ENCODE measurements at places on chromosomes 2 and 18. TPM values are rescaled to one million over a fixed set of nuclear protein-coding genes. Genes with fewer than 3 reads are reported as not detected.

GRCh38 chr2:142588269-142588668, 289.2 kb upstream of the KYNU start:
- DNase-seq = no peak

GRCh38 chr2:64115808-64116598, 28.2 kb downstream of the PELI1 start:
- DNase-seq = no peak

DNA sequence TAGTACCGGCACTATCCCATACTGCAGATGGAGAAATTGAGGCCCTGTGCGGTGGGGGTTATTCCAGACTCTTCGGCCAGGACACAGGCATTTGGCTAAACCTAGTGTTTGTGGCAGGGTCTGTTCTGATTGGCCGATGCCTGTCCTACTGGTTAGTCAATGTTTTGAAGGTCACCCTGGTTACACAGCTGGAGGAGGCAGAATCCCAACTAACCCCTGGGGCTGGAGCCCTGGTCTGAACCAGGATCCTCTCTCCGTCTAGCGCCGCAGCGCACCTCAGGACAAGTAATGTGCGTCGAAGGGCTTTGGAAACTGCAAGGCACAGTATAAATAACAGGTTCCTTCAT, 19.4 kb downstream of the TEX44 start:
- peak; percentile 98 for DNase-seq

DNA sequence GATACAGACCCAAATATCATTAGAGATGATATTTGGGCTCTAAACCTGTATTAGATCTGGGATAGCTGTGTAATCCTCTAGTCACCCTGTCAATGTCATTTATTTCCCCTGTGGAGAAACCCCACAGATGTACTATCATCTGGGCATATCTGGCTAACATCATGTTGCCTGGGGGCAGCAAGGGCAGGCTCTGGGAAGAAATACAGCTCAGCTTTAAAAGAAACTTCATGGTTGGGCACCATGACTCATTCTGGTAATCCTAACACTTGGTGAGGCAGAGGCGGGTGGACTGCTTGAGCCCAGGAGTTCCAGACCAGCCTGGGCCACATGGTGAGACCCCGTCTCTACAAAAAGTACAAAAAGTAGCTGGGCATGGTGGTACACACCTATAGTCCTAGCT, 282.5 kb downstream of the SLC8A1 start:
- no peak for DNase-seq

- DNase-seq = no peak
These were observed 427.3 kb downstream of the THSD7B start for GRCh38 chr2:137192366-137193310.

DNA sequence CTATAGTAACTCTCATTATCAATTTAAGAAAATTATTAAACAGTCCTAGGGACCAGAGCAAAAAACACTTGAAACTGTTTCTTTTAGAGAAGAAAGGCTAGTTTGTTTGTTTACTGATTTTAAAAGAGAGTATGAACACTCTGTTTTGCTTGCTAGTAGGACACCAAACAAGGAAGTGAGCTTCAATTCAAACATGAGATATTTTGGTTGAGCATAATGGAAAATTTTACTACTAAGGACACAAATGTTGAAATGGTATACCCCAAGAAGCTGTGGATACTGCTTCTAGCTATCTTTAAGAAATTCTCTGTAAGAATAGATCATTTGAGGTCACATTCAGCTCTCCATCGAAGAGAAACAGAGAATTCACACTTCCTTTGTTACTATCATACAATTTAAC, 216.3 kb upstream of the SMAD7 start:
- DNase-seq = no peak

DNA sequence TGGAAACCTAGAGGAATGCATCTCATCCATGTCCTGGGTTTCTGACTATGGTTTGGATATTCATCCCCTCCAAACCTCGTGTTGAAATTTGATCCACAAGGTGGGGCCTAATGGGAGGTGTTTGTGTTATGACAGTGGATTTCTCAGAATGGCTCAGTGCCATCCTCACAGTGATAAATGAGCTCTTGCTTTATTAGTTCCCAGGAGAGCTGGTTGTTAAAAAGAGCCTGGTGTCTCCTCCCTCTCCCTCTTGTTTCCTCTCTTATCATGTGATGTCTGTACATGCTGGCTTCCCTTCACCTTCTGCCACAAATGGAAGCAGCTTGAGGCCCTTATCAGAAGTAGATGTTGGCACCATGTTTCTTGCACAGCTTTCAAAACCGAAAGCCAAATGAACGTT, 424.3 kb downstream of the DCC start:
- no peak for DNase-seq

- peak; percentile 74 for DNase-seq
These were observed 28.3 kb downstream of the ANXA4 start for GRCh38 chr2:69770193-69770702.

DNA sequence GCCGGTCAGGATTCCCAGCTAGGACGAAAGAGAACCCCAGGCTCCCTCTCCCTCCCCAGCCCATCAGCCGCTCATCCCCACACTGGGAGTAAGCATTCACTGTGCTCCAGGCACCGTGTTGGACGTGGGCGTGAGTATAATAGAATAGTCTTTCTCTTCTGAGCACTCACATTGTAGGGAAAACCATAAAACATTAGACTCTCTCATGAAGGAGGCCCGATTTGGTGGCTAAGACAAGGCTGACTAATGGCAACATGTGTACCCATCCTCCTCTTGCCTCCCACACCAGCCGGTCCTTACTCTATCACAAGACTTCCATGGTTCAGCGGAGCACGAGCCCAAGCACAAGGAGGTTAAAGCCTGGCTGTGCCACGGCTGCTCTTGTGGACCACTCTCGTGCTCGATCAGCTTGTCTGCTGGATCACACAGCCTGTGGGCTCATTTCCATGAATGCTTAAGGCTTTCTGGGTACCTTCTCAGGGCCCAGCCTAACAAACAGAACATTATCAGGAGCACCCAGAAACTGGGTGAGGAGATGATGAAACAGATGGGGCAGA, 540.9 kb upstream of the RAB6C start:
- DNase-seq = no peak

DNA sequence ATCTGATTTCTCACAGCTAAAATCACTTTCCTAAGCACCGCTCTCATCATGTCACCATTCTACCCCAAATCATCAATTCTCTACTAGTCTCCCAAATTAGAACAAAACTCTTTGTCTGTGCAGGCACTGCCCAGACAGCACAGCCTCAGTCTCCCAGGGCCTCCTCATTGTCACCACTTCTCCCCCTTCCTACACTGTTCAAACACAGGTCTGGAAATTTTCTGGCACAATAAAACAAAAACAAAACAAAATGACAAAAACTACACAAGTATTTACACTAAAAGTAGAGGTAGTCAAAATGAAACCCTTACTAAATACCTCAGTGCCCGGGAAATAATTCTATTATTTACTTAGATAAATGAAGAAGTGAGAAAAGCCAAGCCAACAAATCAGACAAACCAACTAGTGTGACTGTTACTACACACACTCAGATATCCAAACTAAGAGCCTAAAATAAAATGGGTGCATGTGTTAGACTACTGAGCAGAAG, 156.2 kb upstream of the DNMT3A start:
- no peak for DNase-seq

DNA sequence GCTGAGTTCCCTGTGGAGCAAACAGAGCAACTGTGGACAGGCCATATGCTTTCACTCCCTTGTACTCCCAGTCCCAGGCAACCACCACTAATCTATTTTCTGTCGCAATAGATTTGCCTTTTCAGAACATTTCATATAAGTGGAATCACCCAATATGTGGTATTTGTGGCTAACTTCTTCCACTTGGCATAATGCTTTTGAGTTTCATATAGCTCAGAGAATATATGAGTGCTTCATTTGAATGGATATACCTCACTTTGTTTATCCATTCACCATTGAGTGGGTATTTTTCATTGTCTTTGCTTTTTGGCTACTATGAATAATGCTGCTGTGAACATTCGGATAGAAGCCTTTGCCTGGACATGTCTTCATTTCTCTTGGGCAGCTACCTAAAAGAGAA, 151.9 kb downstream of the CERS6 start:
- DNase-seq = peak; percentile 36

- no peak for DNase-seq
These were observed 124.0 kb downstream of the GULP1 start for GRCh38 chr2:188415754-188416083.

DNA sequence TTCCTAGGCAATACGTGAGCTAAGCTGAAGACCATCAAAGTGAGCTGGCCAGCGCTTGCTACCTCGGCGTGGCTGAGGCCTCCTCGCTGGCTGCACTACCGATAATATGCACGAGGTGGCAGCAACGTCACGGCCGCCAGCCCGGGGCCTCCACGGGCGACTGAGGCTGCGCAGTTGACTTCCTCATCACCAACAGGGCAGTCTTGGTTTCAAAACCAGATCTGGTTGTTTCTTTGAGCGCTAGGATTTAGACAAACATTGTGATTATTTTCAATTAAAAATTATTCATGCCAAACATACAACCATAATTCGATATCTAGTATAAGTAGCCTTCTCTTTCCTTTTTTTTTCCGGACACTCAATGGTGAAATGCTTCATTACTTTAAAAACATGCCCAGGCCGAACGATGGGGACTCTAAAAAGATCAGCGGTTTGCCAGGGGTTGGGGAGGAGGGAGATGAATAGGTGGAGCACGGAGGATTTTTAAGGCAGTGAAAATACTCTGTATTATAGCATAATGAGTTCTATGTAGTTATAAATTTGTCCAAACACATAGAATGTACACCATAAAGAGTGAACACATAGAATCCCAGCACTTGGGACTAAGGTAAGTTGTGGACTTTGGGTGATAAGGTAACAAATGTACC, 52.0 kb downstream of the CYBRD1 start:
- DNase-seq = peak; percentile 91

RFX8 gene
- total RNA-seq = 7.6 TPM

CKAP2L gene
- 1.5 TPM for total RNA-seq

TGOLN2 gene
- total RNA-seq = 124 TPM

ERMN gene
- total RNA-seq = 1.4 TPM

IL36A gene
- not detected for total RNA-seq

SLC30A3 gene
- total RNA-seq = under 0.01 TPM

MC4R gene
- not detected for total RNA-seq

BOLL gene
- total RNA-seq = not detected

MATN3 gene
- total RNA-seq = 2.4 TPM
